Osteoblast (primary cell): ENCODE measurements at places on chromosomes 3 and 15. TPM values are rescaled to one million over a fixed set of nuclear protein-coding genes. Genes with fewer than 3 reads are reported as not detected.

- no peak for DNase-seq
These were observed 19.9 kb downstream of the CLDN1 start for GRCh38 chr3:190302212-190302867.

DNA sequence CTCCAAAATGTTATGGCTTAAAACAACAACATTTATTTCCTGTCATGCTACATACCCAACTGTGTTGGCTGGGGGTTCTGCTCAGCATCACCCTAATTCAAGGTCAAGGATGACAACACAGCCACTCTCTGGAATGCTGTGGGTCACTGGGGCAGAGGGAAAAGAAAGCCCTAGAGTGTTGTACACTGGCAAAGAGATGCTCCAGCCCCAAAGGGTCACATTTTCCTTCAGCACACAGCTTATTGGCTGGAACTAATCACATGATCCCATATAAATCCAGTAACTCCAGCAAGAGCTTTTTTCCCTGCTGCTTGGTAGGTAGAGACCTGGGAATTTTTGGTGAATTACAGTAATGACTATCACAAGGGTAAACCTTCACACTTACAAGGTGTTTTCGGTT, 1041.4 kb downstream of the NTRK3 start:
- no peak for DNase-seq

GRCh38 chr3:193841581-193841980, 248.6 kb downstream of the OPA1 start:
- no peak for DNase-seq

- DNase-seq = no peak
These were observed 219.0 kb downstream of the SHQ1 start for GRCh38 chr3:72629191-72629631.

UBA7 gene
- 76.7 and 81.3 TPM in 2 replicates for total RNA-seq

ARL13B gene
- total RNA-seq = 18.1 and 18.6 TPM in 2 replicates

BNIP2 gene
- 129 and 161 TPM in 2 replicates for total RNA-seq
